Left ventricle myocardium inferior (tissue), 1 donor: ENCODE measurements at places on chromosomes 7 and 10. TPM values are rescaled to one million over a fixed set of nuclear protein-coding genes. Genes with fewer than 3 reads are reported as not detected.

WDFY4 gene
- 1.5 TPM for total RNA-seq

NKX2-3 gene
- not detected for total RNA-seq

IFIT3 gene
- total RNA-seq: 6.9 TPM

ADAM12 gene
- total RNA-seq: 0.27 TPM

C10orf71 gene
- 136 TPM for total RNA-seq

TEX47 gene
- not detected for total RNA-seq

TLX1 gene
- total RNA-seq: not detected

WIPF3 gene
- 8.0 TPM for total RNA-seq

BAMBI gene
- total RNA-seq: 15.4 TPM

MMD2 gene
- not detected for total RNA-seq

LBX1 gene
- total RNA-seq: not detected

ZNF789 gene
- total RNA-seq: 3.3 TPM

HDAC9 gene
- total RNA-seq: 39.6 TPM

AMPH gene
- 2.6 TPM for total RNA-seq

FGFR2 gene
- 0.36 TPM for total RNA-seq

PNLIPRP3 gene
- not detected for total RNA-seq

MEOX2 gene
- total RNA-seq: 7.7 TPM

TEX36 gene
- total RNA-seq: not detected

OPN1SW gene
- not detected for total RNA-seq

ADAMTS14 gene
- 0.47 TPM for total RNA-seq

DNTT gene
- total RNA-seq: not detected

GCK gene
- 0.49 TPM for total RNA-seq

PDK4 gene
- total RNA-seq: 325 TPM

IGF2BP3 gene
- 0.38 TPM for total RNA-seq

GIMAP8 gene
- total RNA-seq: 11.0 TPM

GOLGA7B gene
- total RNA-seq: 0.60 TPM

BICC1 gene
- 5.7 TPM for total RNA-seq

AKR1C4 gene
- total RNA-seq: not detected

ARMC3 gene
- total RNA-seq: not detected

CDC14C gene
- not detected for total RNA-seq

TCAF1 gene
- total RNA-seq: 38.2 TPM

PDLIM1 gene
- total RNA-seq: 358 TPM

ZNF273 gene
- 1.1 TPM for total RNA-seq
